CD8-positive, alpha-beta memory T cell (primary cell): ENCODE measurements at places on chromosomes 2 and 18. TPM values are rescaled to one million over a fixed set of nuclear protein-coding genes. Genes with fewer than 3 reads are reported as not detected.

FAM228A gene
- total RNA-seq, result not detected

SPDYA gene
- total RNA-seq, result 0.84 TPM

AOX1 gene
- total RNA-seq, result not detected

C2orf15 gene
- total RNA-seq, result 0.92 TPM

IGFBP2 gene
- 1.1 TPM for total RNA-seq

- no peak overlapping the region for H3K27ac ChIP-seq
- no peak for DNase-seq
- no peaks in the 10 kb centered on the region for H3K4me1 ChIP-seq
- no peak overlapping the region for H3K4me3 ChIP-seq
Measured at GRCh38 chr2:43074052-43074451, 152.4 kb downstream of the ZFP36L2 start.

- no peak overlapping the region for H3K4me3 ChIP-seq
- DNase-seq, result no peak
- H3K27ac ChIP-seq, result no peak overlapping the region
- no peaks in the 10 kb centered on the region for H3K4me1 ChIP-seq
Measured at GRCh38 chr2:67858886-67859285, 203.9 kb downstream of the C1D start.

DNA sequence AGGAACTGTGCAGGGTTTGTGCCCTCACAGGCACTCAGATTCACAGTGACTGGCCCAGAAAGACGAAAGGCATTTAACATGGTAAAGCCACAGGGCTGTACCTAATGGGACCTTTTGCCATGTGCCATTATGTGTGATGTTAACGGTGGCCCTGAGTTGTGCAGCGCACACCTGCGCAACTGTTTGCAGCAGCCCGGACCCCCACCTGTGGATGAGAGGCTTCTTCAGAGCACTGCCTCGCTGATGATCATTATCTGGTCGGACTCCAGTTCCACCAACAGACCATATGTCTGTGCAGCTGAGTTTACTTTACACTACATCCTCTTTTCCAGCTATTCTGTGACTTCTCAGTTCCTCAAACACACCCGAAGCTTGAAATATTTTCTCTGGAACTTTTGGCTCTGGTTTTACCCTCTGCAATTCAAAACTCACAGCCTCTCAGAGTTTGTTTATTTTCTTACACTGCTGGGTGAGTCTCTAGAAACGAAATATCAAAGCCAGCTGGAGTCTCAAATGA is 35.6 kb upstream of the UBE2F start:
- no peaks in the 10 kb centered on the region for H3K36me3 ChIP-seq
- no peak overlapping the region for H3K4me3 ChIP-seq
- no peak overlapping the region for H3K27ac ChIP-seq
- no peaks in the 10 kb centered on the region for H3K27me3 ChIP-seq

DNA sequence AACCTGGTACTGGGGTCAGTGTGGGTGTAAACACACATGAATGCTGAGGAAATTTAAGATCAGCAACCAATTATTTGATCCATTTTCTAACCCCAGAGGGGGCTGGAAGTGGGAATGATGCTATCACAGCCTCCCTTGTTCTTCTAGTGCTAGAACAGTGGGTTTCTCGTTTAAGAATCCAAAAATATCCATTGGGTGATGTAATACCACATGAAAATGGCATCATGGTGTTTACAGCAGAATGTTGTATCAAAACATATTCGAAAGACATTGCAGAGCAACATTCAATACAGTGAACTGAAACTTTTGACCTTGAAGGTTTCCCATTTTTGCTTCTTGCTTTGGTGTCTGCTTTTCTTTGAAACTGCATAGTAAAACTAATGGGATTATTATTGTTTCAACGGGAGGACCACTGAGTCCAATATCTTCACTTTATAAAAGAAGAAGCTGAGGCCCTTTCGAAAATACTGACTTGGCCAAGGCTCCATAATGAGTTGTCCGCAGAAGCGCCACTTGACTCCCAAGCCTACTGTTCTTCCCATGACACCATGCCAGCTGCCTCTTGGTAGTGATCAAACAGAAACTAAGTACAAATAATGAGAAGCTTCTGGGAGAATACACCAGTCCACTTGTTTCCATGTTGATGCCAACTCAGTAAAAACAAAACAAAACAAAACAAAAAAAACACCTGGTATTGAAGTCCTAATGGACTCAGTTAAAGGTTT is 106.1 kb downstream of the COLEC12 start:
- no peak overlapping the region for H3K27ac ChIP-seq
- H3K36me3 ChIP-seq, result no peaks in the 10 kb centered on the region
- H3K4me1 ChIP-seq, result no peaks in the 10 kb centered on the region
- no peak for DNase-seq
- H3K27me3 ChIP-seq, result no peaks in the 10 kb centered on the region

GRCh38 chr18:1261054-1261453 is 356.4 kb downstream of the ADCYAP1 start:
- H3K36me3 ChIP-seq, result no peaks in the 10 kb centered on the region
- H3K4me3 ChIP-seq, result no peak overlapping the region
- no peak overlapping the region for H3K27ac ChIP-seq
- H3K27me3 ChIP-seq, result no peaks in the 10 kb centered on the region

DNA sequence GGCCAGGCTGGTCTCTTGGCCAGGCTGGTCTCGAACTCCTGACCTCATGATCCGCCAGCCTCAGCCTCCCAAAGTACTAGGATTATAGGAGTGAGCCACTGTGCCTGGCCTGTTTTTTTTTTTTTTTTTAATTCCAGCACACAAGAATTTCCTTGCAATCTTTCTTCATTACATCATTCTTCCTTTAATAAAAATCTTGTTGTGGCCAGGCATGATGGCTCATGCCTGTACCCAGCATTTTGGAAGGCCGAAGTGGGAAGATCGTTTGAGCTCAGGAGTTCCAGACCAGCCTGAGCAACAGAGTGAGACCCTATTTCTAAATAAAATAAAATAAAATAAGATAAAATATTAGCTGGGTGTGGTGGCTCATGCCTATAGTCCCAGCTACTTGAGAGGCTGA is 21.4 kb upstream of the PLEKHM3 start:
- no peaks in the 10 kb centered on the region for H3K36me3 ChIP-seq
- no peak for DNase-seq
- H3K27ac ChIP-seq, result no peak overlapping the region
- H3K4me3 ChIP-seq, result no peak overlapping the region
- H3K4me1 ChIP-seq, result no peaks in the 10 kb centered on the region
- H3K27me3 ChIP-seq, result no peaks in the 10 kb centered on the region

GRCh38 chr18:33755931-33756560 is 178.0 kb downstream of the ASXL3 start:
- H3K4me1 ChIP-seq, result no peaks in the 10 kb centered on the region
- no peaks in the 10 kb centered on the region for H3K27me3 ChIP-seq
- no peak overlapping the region for H3K4me3 ChIP-seq
- no peak for DNase-seq
- no peak overlapping the region for H3K27ac ChIP-seq

- no peaks in the 10 kb centered on the region for H3K36me3 ChIP-seq
- DNase-seq, result no peak
- H3K27me3 ChIP-seq, result no peaks in the 10 kb centered on the region
- peaks cover 68% of the 10 kb centered on the region for H3K4me1 ChIP-seq
- H3K4me3 ChIP-seq, result no peak overlapping the region
- H3K27ac ChIP-seq, result no peak overlapping the region
Measured at GRCh38 chr2:47897883-47898731, 8.2 kb downstream of the FBXO11 start.

- H3K4me3 ChIP-seq, result no peak overlapping the region
- no peaks in the 10 kb centered on the region for H3K27me3 ChIP-seq
- no peak overlapping the region for H3K27ac ChIP-seq
Measured at GRCh38 chr18:10441472-10441871, 13.0 kb upstream of the APCDD1 start.

DNA sequence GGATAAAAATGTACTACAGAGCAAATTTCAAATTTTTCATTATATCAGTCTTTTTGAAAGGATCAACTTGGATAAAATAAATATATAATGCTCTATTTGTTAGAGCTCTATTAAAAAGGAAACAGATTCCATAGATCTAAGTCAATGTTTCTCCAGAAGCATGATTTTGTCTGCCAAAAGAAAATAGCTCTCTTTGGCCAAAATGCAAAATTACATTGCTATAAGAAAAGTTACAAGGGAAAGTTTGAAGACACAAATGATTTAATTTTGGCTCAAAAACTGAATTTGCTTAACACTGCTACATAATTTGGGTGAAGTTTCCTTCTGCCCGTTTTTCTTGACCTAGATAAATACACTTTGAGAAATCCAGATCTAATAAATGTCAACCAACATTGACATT is 15.7 kb downstream of the C2orf69 start:
- H3K4me3 ChIP-seq, result no peak overlapping the region
- peaks cover 11% of the 10 kb centered on the region for H3K36me3 ChIP-seq
- DNase-seq, result no peak
- no peaks in the 10 kb centered on the region for H3K4me1 ChIP-seq
- no peaks in the 10 kb centered on the region for H3K27me3 ChIP-seq

- DNase-seq, result no peak
- no peaks in the 10 kb centered on the region for H3K4me1 ChIP-seq
- H3K36me3 ChIP-seq, result no peaks in the 10 kb centered on the region
- no peak overlapping the region for H3K4me3 ChIP-seq
- H3K27me3 ChIP-seq, result no peaks in the 10 kb centered on the region
Measured at GRCh38 chr2:38978296-38978903, 88.7 kb downstream of the ARHGEF33 start.

DNA sequence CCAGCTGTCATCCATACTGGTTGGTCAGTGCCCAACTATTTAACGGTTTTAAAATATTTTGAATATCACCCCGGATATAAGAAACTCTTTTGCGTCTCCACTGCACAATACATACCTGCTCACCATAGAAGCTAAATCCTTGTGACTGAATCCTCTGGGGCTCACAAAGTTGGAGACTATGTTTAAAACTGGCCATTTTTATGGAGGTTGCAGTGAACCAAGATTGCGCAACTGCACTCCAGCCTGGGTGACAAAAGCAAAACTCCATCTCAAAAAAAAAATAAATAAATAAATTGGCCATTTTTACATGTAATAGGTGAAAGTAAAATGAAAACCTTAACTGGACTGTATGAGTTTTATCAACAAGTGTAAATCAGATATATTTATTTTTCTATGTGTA is 55.6 kb upstream of the TMEM17 start:
- H3K36me3 ChIP-seq, result no peaks in the 10 kb centered on the region
- H3K4me1 ChIP-seq, result no peaks in the 10 kb centered on the region
- H3K27me3 ChIP-seq, result no peaks in the 10 kb centered on the region
- H3K27ac ChIP-seq, result no peak overlapping the region
- H3K4me3 ChIP-seq, result no peak overlapping the region

DNA sequence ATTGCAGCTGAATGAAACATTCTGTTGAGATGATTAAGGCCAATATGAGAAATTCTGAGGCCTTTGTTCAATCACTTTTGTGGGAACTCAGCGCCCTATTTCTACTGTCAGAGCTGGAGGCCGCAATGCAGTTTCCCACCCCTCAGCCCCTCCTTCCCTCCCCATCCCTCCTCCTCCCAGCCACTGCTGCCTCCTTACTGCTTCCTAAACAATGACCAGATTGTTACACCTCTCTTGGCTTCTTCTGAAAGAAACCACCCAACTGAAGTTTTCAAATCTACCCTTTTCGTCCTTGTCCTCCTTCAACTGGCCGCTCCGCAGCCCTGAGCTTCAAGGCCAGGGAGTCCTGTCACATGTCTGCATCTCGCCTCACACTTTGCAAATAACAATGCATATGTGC is 36.7 kb upstream of the MAPK4 start:
- H3K4me3 ChIP-seq, result no peak overlapping the region
- H3K27ac ChIP-seq, result no peak overlapping the region
- no peak for DNase-seq

DNA sequence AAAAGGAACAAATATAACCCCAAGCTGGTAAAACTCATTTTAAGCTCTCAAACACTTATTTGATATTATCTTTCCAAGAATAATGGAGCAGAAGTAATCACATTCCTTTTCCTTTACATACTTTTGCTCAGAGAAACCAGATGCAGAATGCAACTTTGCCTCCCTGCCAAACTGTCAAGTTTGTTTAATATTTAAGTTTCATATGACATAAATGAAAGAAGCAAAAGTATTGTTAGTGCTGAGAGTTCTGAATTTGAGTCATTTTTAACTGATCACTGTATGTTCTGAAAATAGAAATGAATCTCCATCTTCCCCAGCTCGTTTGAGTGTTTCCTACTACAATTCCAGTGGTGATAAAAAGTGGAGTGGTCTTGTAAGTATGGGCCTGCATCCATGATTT is 423.4 kb downstream of the PID1 start:
- H3K36me3 ChIP-seq, result no peaks in the 10 kb centered on the region
- no peak overlapping the region for H3K27ac ChIP-seq
- H3K27me3 ChIP-seq, result no peaks in the 10 kb centered on the region
- no peak overlapping the region for H3K4me3 ChIP-seq
- no peak for DNase-seq

- no peaks in the 10 kb centered on the region for H3K4me1 ChIP-seq
- DNase-seq, result no peak
- no peak overlapping the region for H3K4me3 ChIP-seq
- peaks cover 44% of the 10 kb centered on the region for H3K36me3 ChIP-seq
- no peaks in the 10 kb centered on the region for H3K27me3 ChIP-seq
Measured at GRCh38 chr2:241088376-241088775, 13.7 kb downstream of the MTERF4 start.

DNA sequence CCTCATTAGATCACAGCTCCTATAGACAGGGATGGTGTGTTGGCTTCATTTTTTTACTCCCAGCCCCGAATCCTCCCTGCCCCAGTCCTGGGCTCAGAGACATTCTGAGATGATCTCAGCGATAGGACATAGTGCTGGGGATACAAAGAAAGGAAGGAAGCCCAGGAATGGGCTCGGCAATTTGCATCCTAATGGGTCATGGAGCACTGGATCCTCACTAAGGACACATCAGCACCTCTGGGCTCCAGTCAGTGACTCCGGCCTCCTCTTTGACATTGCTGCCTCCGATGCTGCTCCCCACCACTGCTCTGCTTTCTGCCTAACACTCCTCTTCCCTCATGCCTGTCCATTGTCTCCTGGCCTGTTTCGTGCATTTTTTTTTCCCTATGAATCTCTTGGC is 489.1 kb downstream of the STK39 start:
- no peak for DNase-seq
- no peak overlapping the region for H3K27ac ChIP-seq
- H3K4me3 ChIP-seq, result no peak overlapping the region
- no peaks in the 10 kb centered on the region for H3K27me3 ChIP-seq

- H3K27ac ChIP-seq, result peak overlapping the region; percentile 81
- peak; percentile 43 for DNase-seq
- peak overlapping the region; percentile 54 for H3K4me3 ChIP-seq
- H3K27me3 ChIP-seq, result no peaks in the 10 kb centered on the region
- no peaks in the 10 kb centered on the region for H3K36me3 ChIP-seq
Measured at GRCh38 chr18:48833701-48834412, 116.9 kb downstream of the SMAD7 start.

GRCh38 chr2:134675314-134675713 is 43.5 kb downstream of the TMEM163 start:
- DNase-seq, result no peak
- H3K4me3 ChIP-seq, result no peak overlapping the region
- no peak overlapping the region for H3K27ac ChIP-seq
